ENCODE measurements at places on chromosomes 6 and 20.

DNA sequence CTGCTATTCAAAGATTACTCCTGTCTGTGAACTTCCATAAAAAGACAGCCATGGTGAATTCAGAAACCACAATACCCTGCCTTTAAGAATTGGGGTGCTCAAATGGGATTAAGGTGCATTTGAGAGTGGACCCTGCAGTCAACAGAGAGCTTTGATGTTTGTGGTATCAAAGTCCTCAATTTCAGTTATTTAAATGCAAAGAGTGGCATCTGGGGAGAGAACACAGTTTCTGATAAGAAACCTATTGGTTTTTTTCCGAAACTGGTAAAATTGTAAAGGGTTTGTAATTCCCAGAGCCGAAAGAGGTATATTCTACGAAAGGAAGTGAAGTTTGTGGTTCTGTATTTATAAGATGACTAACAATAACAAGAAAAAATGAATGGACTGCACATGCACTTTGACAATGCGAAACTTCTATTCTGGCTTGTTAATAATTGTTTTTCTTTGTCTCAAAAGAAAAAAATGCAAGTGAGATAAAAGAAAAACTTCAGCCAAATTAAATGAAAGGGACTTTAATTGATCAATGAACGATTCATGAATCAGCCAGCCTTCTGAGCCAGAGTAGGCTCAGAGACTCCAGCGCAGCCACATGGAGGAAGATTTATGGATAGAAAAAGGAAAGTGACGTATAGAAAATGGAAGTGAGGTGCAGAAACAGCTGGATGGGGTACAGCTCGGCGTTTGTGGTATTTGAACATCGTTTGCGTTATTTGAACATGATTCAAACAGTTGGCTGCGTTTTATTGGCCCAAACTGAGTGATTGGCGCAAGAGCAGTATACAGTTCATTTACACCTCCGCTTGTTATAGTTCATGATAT is 70.5 kb upstream of the DUSP22 start:
- DNase-seq: no peak

GRCh38 chr6:157283900-157284737 is 39.2 kb downstream of the TMEM242 start:
- no peak for DNase-seq

DNA sequence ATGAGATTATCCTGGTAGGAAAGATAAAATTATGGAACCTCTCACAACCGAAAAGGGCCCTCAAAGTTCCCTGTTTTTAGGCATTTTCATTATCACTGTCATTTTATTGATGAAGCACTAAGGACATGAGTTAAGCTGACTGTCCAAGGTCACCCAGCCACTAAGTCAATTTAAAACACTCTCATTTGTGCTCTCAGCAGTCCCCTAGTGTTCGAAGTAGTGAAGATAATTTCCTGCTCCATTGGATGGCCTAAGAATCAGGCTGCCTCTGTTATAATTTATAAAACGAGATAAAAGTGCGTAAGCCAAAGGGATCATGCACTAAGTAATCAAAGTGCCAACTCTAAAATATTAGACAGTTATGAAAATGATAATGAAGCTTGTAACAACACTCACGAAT is 169.1 kb downstream of the KIF16B start:
- no peak for DNase-seq

DNA sequence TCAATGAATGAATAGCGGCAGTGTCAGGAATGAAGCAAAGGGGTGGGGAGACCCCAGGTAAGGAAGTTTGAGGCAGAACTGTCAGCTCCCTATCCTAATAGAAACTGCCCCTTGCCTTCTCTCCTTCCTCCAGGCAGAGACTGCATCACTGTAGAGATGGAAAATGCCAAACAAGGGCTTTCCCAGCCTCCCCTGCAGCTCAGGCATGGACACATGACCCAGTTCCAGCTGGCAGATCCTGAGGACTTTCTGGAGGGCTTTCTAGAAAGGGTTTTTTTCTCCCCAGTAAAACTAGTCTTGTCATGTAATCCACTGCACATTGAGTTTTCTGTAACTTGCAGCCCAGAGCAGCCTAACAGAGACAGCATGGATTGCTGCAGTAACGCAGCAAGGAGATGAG is 17.9 kb upstream of the PNPLA1 start:
- no peak for DNase-seq

DNA sequence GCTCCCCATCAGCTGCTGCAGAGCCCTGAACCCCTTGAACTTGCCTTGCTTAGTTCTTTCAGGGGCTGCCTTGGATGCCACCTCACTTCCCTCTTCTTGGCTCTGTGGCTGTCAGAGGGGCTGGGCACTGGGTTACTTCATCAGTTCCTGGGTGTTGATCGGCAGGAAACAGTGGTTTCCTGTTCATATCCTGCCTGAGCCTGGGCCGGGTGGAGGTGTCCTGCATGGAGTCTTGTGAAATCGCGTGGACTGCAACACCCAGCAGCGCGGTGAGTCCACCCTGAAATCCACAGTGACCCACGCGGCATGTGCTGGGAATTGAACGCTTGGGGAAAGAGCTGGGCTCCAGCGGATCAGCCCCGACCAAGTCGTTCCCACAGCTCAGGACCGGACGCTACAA is 97.5 kb downstream of the CDH26 start:
- DNase-seq: no peak

GRCh38 chr6:44223319-44224028 is at the start of gene SLC29A1:
Gene SLC29A1, plus strand, starts transcription at chr6:44223595. Its CDS starts 3,719 bp downstream, at chr6:44227314.
- DNase-seq: no peak

- no peak for DNase-seq
Measured at GRCh38 chr6:153944201-153944600, 94.8 kb upstream of the OPRM1 start.

DNA sequence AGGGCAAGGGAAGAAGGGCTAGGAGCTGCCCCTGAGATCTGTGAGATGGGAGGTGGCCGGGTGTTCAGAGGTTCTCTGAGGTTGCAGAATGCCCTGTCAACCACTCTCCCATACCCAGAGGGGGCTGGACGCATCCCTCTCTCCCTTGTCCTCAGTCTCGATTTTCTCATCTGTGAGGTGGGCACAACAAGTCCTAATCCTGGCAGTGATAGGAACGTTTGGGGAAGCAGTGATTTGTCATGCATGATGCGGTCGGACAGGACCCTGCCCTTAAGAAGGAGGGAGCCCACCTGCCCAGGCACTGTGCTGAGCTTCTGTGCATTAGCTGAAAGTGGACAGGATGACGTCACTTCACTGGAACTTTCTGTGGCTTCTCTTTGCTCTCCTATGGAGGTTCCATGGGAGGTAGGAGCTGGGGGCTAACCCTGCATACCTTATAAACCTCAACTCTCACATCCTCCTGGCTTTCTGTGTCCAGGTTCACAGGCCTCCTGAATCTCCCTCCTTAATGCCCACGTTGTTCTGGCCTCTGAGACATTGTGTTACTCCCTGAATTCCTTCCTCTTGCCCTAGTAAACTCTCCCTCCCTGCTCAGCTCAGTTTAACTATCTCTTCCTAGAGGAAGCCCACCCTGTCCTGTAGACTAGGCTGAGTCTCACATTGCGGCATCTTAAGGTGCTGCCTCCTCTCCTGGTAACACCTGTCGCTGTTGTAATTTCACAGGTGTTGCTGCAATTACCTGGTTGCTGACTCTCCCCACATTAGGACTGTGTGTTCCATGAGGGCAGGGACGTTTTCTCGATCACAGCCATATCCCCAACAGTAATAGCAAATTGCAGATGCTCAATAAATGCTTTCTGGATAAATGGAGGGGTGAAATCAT is 30.1 kb upstream of the CSNK2A1 start:
- no peak for DNase-seq

DNA sequence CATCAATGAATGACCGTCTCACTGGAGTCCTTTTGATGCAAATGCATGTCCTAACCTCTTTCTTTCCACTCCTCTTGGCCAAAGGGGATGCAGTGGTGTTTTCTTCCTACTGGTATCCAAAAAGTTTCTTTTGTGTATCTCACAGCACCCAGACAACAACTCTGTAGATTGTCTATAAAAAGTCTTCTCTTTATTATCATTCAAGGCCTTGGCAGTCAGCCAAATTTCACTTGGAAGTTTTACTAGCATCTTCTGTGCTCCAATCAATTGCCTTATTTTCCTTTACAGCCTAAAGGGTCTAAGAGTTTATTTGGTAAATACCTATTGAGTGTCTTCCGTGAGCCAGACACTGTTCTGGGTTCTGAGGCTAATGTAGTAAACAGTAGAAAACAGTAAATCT is 150.2 kb upstream of the RNF217 start:
- no peak for DNase-seq

- no peak for DNase-seq
Measured at GRCh38 chr6:165956874-165957273, 210.8 kb downstream of the TBXT start.

DNA sequence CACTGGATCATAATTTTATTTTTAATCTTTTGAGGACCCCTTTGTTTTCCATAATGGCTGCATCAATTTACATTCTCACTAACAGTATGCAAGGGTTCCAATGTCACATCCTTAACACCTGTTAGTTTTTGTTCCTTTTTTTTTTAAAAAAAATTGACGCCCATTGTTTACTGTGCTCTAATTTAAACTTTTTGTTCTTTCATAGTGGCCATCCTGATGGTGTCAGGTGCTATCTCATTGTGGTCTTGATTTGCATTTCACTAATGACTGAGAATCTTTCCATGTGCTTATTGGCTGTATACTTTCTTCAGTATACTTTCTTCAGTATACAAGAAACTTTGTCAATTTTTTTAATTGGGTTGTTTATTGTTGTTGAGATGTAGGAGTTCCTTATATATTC is 347.0 kb downstream of the RNGTT start:
- DNase-seq: no peak

- no peak for DNase-seq
Measured at GRCh38 chr6:48765352-48765961, 654.5 kb upstream of the PTCHD4 start.

DNA sequence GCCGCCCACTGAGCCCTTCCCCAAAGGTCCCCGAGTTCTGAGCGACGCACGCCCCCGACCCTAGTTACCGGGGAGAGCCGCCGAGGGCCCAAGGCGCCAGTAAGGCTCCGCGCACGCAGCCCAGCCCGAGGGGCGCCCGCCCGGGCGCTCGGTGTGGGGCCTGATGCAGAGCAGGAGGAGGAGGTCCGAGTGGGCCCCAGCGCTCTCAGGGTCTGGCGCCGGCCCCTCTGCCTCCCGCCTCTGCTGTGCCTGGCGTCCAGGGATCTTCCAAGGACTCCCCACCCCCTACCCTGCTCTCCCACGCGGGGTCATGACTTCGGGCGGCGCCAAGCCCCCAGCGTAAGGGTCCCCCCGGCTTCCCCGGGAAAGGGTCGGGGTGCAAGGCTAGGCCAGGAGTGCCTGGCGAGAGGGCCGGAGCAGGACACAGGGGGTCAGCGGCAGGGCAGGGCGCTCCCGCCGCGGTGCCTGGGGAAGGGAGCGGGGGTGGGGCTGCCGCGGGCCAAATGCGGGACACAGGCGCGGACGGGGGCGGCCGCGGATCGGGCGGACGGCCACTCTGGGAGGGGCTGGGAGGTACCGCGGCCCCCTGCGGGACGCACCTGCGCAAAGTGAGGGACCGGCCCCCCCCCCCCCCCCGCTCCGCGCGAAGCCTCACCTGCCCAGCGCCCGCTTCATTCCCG is 637 bp downstream of the ABHD12 start:
- no peak for DNase-seq

- DNase-seq: no peak
Measured at GRCh38 chr6:14697427-14697826, 548.4 kb upstream of the JARID2 start.

GRCh38 chr20:46700481-46700880 is 9.0 kb upstream of the SLC2A10 start:
- DNase-seq: no peak

- no peak for DNase-seq
Measured at GRCh38 chr6:18269253-18269652, 4.9 kb upstream of the DEK start.

- DNase-seq: no peak
Measured at GRCh38 chr6:122458087-122458486, 13.5 kb downstream of the SERINC1 start.

DNA sequence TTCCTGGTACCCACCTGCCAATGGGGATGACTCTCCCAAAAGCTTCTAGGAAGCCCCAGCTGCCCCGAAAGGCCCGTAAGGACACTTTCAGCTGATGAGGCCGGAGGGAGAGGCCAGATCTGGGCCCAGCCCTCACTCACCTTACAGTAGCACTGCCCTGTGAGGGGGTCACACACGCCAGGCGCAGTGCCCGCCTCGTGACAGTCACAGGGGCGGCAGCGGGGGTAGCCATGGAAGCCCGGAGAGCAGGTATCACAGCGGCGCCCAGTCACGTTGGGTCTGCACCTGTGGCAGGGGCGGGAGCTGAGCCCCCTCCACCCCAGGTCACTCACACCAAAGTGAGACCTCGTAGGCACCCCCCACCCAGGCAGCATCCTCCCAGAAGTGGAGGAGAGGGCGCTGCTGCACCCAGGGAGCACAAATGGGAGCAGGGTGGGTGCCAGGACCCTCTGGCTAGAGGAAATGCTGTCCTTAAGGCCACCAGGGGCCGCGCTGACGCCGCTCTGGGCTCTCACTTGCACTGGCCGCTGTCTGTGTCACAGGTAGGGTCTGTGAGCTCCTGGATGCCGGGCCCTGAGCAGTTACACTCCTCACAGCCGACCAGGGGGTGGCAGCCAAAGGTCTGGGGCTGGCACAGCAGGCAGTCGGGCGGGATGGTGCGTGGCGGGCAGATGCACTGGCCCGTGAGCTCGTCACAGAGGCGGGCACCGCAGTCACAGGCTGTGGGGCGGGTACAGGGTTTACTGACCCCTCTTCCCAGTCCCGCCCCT is 25.1 kb downstream of the ADRM1 start:
- DNase-seq: no peak

DNA sequence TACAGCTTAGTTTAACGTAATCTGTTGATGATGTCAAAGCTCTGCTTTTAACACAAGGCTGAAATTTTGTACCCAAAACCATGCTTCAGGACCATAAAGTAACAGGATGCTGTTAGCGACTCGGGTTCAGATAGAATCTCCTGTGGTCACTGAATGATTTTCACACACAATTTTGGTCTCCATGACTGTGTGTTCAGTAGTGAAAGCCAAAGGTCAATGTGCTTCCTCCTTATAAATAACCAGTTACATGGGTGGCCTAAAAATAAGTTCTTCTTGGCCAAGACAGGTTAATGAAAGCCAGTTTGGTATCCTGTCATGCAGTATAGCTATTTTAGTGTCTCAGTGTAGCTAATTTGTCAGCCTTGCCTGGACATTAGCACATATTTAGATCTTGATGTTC is 19.1 kb upstream of the LOC128125822 start:
- DNase-seq: no peak

DNA sequence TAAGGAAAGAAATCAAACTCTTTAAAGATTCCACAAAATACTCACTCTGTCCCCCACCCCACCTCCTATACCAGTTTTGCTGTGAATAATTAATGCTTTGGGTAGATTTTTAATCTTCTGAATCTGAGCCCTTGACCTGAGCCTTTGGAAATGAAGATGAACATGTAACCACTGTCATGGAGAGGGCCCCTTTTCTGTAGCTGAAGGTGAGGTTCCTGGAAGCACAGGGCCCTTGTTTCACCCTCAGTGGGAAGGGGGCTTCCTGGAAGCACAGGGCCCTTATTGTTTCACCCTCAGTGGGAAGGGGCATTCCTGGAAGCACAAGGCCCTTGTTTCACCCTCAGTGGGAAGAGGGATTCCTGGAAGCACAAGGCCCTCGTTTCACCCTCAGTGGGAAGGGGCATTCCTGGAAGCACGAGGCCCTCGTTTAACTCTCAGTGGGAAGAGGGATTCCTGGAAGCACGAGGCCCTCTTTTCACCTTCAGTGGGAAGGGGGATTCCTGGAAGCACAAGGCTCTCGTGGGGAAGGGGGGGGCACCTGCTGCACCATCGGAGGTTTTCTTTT is 75.7 kb downstream of the DACT2 start:
- DNase-seq: no peak

- no peak for DNase-seq
Measured at GRCh38 chr6:49038294-49038822, 424.7 kb downstream of the MMUT start.

GRCh38 chr20:5767493-5768098 is 17.4 kb downstream of the SHLD1 start:
- no peak for DNase-seq
